ENCODE measurements at places on chromosomes 16 and 17.

- no peak for DNase-seq
These were observed 772 bp upstream of the NUP93 start for GRCh38 chr16:56728980-56729734.

- no peak for DNase-seq
These were observed 32.4 kb downstream of the RAB11FIP3 start for GRCh38 chr16:457732-458400.

- no peak for DNase-seq
These were observed 15.9 kb upstream of the TNS4 start for GRCh38 chr17:40517286-40517662.

DNA sequence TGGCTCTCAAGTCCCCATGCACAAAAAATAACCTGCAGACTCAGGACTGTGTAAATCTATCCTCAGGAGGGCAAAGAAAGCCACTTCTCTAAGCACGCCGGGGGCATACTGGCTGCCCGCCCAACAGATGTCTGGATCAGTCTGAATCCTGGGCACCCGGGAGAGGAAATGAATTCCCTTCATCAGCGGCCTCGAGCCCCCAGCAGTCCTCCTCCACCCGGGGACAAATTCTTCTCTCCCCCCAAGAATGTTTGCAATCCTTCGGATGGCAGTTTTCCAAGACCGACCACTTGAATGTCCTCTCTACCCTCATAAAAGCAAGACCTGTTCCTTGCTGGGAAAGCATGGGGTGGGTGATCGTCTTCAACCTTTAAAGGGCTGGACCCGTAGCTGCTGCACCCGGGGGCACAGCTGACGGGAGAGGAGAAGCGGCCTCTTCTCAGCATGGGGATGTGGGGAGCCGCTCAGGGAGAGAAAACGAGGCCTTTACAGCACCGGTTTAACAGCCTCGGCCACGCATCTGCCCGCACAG is 9.4 kb upstream of the MAP2K3 start:
- DNase-seq = no peak

DNA sequence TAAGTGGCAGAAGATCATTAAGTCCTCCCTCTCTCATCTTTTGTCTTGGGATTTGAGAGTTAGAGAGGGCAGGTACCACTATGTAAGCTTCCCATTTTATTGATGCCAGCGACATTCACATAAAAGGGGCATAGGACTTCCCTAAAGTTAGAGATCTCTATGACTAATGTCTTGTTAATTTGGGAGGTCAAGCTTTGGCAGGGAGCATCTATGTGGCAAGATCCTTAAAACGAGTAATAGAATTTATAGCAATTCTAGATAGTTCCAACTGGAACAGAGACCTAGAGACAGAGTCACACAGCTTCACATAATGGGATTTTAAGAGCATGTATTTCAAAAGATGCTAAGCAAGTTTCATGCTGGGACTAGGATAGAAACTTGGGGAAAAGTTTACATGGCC is 308.0 kb downstream of the MAP2K6 start:
- DNase-seq = no peak

DNA sequence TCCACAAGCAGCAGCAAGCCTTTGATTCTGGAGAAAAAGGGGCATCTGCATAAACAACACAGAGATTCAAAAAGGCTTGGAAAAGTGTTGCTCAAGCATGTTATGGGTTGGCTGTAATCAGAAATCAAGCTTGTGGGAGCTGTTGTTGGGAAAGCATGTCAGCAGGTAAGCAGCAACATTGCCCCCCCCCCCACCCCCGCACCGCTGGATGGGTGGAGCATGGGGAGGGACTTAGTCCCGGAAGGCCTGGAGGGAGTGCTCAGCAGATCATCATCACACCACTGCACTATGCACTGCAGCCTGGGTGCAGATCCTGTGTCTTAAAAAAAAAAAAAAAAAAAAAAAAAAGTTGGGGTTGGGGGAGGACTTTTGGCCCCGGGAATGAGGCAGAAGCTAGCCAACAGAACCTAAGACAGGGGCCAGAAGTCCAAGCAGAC is 16.8 kb upstream of the AKAP1 start:
- DNase-seq = no peak

DNA sequence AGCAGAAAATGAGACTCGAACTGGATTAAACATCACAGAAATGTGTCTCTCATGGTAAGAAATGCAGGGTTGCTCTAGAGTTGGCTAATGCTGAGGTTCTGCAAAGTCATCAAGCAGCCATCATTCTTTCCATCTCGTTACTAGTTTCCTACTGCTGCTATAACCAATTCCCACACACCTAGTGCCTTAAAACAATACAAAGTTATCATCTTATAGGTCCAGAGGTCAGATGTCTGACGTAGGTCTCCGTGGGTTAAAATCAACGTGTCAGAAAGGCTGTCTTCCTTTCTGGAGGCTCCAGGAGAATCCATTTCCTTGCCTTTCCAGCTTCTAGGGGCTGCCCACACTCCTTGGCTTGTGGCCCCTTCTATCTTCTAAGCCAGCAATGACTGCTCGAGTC is 118.6 kb downstream of the STX8 start:
- no peak for DNase-seq

DNA sequence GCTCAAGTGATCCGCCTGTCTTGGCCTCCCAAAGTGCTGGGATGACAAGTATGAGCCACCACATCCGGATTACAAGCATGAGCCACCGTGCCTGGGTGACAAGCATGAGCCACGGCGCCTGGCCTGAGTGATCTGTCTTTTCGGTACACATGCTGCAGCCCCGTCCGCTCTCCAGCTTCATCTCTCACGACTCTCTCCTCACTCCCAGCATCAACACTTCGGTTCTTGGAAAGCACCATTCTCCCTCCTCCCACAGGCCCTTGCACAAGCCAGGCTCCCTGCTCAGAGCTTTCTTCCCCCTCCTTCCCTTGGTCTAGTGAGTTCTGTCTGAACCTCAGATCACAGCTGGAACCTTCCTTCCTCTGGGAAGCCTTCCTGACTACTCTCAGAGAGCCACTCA is 6.5 kb upstream of the NCBP3 start:
- DNase-seq = no peak

All from activated CD4-positive, alpha-beta T cell treated with anti-CD3 and anti-CD28 coated beads, Interleukin-2, amount 50 U/mL, for 1 hour (primary cell).